ENCODE measurements at places on chromosomes 2 and 18. TPM values are rescaled to one million over a fixed set of nuclear protein-coding genes. Genes with fewer than 3 reads are reported as not detected.

- no peak for DNase-seq
These were observed 466.3 kb downstream of the SATB2 start for GRCh38 chr2:198991431-198991830.

DNA sequence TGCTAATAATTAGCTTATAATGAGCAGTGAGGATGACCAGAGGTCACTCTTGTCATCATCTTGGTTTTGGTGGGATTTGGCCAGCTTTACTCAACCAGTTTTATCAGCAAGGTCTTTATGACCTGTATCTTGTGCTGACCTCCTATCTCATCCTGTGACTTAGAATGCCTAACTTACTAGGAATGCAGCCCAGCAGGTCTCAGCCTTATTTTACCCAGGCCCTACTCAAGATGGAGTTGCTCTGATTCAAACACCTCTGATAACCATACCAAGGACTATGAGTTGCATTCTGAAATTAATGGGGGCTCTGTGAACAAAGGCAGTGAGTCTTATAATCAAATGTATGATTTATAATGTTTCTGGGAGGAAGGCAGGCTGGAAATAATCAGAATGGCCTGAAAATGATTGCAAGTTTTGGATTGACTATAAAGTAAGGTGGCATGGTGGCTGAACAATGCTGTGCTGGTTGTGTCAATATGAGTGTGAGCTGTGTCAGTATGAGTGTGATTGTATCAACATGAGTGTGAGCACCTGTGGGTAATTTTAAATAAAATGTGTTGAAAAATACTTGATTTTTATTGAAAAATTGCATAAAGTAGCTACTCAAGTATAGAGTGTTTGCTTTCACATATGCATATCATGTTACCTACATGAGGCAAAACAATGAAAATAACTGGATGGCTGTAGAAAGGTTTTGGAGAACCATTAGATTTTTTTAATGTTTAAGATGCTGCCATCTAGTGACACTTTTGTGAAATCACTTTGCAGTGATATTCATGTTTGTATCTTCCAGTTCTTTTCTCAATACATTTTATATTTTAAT is 103.0 kb downstream of the KYNU start:
- DNase-seq = no peak

COX7A2L gene
- 108 TPM for total RNA-seq

GRCh38 chr18:69585696-69586095 is 185.0 kb downstream of the DOK6 start:
- DNase-seq = no peak

GRCh38 chr2:25492726-25493125 is 151.0 kb upstream of the DNMT3A start:
- DNase-seq = no peak

TUBA3E gene
- not detected for total RNA-seq

DNA sequence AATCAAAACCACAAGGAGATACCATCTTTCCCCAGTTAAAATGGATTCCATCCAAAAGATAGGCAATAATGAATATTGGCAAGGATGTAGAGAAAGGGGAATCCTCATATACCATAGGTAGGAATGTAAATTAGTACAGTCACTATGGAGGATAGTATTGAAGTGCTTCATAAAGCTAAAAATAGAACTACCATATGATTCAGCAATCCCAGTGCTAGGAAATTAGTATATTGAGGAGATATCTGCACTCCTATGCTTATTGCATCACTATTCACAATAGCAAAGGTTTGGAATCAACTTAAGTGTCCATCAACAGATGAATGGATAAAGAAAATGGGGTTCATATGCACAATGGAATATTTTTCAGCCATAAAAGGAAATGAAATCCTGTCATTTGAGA is 251.2 kb downstream of the ZNF804A start:
- DNase-seq = no peak

DNA sequence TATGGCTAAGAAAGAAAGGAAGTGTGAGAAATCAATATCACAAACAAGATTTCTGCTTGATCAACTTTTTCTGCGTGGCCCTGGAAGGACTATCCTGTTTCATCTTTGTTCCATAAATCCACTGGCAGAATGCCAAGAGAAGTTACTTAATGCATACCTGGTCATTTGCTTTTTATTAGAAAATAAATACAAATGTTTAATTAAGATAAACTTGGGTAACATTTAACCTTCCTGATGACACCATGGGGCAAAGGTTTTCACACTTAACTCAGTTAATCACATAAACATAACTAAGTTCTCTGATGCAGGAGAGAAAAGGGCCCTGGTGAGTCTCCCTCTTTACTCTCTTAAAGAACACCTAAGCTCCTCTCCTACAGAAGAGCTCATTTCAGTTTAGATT is 203.3 kb downstream of the AFF3 start:
- DNase-seq = no peak

KLHL30 gene
- 1.6 TPM for total RNA-seq

DNA sequence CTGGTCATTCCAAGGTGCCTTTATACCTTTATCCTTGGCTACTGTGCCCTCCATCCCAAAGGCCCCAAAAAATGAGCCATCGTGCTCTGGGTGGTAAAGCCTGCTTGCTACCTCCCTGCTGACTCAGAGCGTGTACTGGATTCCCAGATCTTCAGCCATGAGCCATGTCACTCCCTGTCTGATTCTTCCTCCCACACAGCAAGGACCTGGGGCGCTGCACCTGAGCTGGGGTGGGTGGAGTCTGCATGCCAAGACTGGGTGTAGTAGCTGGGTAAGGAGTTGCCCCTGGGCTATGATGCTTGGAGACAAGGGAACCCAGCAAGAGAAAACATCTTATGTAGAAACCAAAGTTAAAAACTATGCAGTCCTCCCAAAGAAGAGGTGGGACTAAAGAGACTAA is 37.2 kb upstream of the APCDD1 start:
- DNase-seq = no peak

Data from omental fat pad (tissue), 4 donors.